Activated CD4-positive, alpha-beta T cell treated with anti-CD3 and anti-CD28 coated beads, Interleukin-2, amount 10 ng/mL, durations not matched to agents 24 days and 14 days (primary cell): ENCODE measurements at places on chromosomes 3 and 15. TPM values are rescaled to one million over a fixed set of nuclear protein-coding genes. Genes with fewer than 3 reads are reported as not detected.

Gene ROPN1
- total RNA-seq: not detected in 2 replicates

Gene ARGFX
- total RNA-seq: not detected in 2 replicates

Gene ZPLD1
- total RNA-seq: not detected in 2 replicates

Gene GOLGA6D
- total RNA-seq: not detected in 2 replicates

Gene PAQR9
- total RNA-seq: not detected in 2 replicates

Gene TMCO5A
- not detected in 2 replicates for total RNA-seq

GRCh38 chr15:60087561-60087960 lies 83.5 kb downstream of the FOXB1 start:
- H3K27me3 ChIP-seq: peaks cover 32% of the 10 kb centered on the region
- no peak for DNase-seq
- H3K4me3 ChIP-seq: no peak overlapping the region
- H3K27ac ChIP-seq: no peak overlapping the region

- no peak overlapping the region for H3K27ac ChIP-seq
- peaks cover 13% of the 10 kb centered on the region for H3K4me1 ChIP-seq
- H3K27me3 ChIP-seq: no peaks in the 10 kb centered on the region
- DNase-seq: no peak
Observed at GRCh38 chr3:56844536-56844935, 42.8 kb upstream of the ARHGEF3 start.

GRCh38 chr3:105960381-105960780 lies 91.6 kb upstream of the CBLB start:
- no peak for DNase-seq
- H3K4me3 ChIP-seq: no peak overlapping the region
- H3K36me3 ChIP-seq: peaks cover 3% of the 10 kb centered on the region
- H3K27ac ChIP-seq: no peak overlapping the region
- H3K4me1 ChIP-seq: peaks cover 2% of the 10 kb centered on the region
- H3K27me3 ChIP-seq: no peaks in the 10 kb centered on the region

DNA sequence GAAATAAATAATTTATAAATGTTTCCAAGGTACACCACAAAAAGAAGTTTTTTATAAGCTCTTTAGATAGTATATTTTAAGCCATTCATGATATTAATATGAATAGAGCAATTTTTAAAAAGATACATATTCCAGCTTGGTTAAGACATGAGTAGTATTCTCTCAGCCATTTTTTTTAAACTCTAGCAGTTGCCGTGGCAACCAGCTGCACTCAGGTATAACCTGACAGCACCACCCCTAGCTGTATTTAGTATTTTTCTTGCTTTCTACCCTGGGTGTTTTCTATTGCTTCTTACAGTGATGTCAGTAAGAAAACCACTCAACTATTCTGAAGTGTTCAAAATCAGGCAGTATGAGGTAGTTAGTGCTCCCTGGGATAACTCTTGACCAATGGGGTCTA lies 496.3 kb upstream of the CNTN3 start:
- no peak overlapping the region for H3K4me3 ChIP-seq
- no peaks in the 10 kb centered on the region for H3K4me1 ChIP-seq
- H3K27ac ChIP-seq: no peak overlapping the region
- no peak for DNase-seq

DNA sequence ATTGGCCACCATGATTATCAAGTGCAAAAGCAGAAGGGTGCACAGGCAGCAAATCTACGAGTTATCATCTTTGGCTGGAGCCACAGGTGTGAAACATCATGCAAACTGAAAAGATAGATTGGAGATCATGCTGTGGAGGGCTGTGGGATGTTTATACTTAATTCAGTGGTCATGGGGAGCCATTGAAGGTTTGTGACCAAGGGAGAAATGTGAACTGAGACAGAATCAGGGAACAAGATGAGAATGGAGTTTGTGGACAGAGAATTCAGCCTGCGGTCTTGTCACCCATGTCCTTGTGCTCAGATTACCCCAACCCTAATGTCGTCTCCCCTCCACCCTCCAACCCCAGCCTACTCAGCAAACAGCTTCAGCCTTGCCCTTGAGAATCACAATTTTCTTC lies 62.9 kb upstream of the ACAN start:
- no peaks in the 10 kb centered on the region for H3K36me3 ChIP-seq
- no peak overlapping the region for H3K27ac ChIP-seq
- H3K4me3 ChIP-seq: no peak overlapping the region
- H3K4me1 ChIP-seq: no peaks in the 10 kb centered on the region
- no peak for DNase-seq

DNA sequence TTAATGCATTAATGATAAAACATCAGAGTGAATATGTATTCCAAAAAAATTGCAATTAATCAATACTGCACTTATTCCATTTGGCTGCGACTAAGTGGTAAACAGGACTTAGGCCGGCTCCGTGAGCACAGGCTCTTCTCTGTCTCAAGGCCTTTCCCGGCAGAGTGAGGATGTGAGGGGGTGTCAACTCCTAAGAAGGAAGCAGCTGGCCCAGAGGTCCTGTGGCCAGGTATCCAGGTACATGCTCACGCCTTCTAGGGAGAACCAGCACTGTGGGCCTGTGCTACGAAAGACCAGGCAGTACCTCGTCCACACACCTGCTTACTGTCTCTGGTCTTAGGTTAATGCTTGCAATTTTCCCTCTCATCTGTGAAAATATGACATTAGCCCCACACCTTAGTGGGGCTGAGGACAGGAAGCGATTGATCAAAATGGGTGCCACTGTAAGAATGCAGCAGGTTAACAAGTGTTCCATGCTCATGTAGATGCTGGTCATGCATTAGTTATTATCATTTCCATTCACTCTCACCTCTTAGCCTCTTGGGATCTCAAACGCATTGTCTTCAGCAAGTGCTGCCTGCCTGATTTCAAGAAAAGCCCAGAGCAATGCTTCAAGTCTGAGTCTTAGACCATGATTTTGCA lies 175.3 kb downstream of the ABHD5 start:
- no peaks in the 10 kb centered on the region for H3K36me3 ChIP-seq
- H3K4me3 ChIP-seq: no peak overlapping the region
- peaks cover 11% of the 10 kb centered on the region for H3K27me3 ChIP-seq
- no peak overlapping the region for H3K27ac ChIP-seq
- DNase-seq: no peak

- no peak overlapping the region for H3K4me3 ChIP-seq
- peaks cover 1% of the 10 kb centered on the region for H3K27me3 ChIP-seq
- H3K4me1 ChIP-seq: peaks cover 8% of the 10 kb centered on the region
- peaks cover 2% of the 10 kb centered on the region for H3K36me3 ChIP-seq
Observed at GRCh38 chr15:67534360-67534759, 8.1 kb upstream of the MAP2K5 start.

GRCh38 chr3:180116658-180117057 lies 79.9 kb upstream of the PEX5L start:
- no peaks in the 10 kb centered on the region for H3K27me3 ChIP-seq
- H3K4me3 ChIP-seq: no peak overlapping the region
